KG1 (cell line): ENCODE measurements at places on chromosomes 12 and 14.

DNA sequence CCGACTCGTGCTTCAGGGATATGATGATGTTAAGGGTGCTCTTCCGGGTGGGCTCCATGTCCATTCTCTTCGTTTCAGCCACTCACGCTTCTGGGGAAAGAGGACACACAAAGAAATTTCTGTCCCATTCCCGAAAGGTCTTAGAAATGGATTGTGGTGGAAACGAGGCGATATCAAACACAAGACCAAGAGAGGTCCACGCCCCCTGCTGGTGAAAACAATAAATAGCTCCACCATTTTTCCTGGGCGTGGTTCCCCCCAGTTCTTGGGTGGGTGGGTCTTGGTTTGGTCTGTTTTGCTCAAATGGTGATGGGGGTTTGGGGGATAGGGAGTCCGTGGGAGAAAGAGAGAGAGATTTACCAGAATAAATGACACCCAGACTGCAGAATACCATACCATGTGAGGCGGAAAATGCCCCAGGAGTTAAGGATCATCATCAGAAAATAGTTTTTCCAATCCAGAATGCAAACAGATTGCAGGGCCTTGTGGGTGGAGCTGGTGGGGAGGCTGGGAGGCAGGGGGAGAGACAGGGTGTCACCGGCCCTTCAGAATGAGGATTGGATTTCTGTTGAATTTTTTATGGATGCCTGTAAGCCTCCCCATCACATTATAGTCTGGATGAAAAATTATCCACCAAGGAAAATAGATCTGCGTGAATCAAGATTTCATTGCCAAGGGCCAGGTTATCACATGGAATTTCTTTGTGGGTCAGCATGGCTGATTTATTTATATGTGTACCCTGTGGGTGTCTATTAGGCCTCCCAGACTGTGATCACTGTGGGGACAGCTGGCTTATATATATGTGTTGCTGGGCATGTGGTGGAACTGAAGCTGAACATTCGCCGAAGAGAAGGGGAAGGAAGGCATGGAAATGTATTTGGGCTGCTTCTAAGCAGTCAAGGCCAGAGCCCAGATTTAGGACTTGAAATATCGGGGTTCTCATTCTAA is 55.8 kb downstream of the SRRM4 start:
- no peak for DNase-seq

- no peak for DNase-seq
These were observed 2.3 kb downstream of the LAG3 start for GRCh38 chr12:6774499-6775062.

- no peak for DNase-seq
These were observed 119.9 kb upstream of the LHX5 start for GRCh38 chr12:113591480-113591974.

- DNase-seq = no peak
These were observed 191.5 kb upstream of the BTG1 start for GRCh38 chr12:92337128-92337527.

- no peak for DNase-seq
These were observed 92.6 kb downstream of the RPS29 start for GRCh38 chr14:49493557-49493956.

DNA sequence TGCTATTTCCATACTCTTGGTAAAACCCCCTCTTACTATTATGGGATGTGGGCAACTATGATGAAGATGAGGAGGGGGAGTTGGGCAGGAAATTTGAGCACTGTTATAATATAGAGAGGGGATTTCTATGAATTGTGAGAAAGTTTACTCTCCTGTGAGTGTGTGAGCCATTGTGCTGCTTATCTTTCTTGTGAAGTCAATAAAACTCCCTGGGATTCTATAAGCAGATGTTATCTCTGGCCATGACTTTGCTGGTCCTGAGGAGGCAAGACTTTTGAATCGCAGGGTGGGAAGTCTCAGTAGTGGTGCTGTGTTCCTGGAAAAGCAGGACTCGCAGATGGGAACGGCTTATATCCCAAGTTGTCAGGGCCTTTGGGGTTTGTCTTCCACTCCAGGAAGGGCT is 62.2 kb downstream of the EMP1 start:
- DNase-seq = no peak

- no peak for DNase-seq
These were observed 8.2 kb downstream of the DMAC2L start for GRCh38 chr14:50320283-50320682.

DNA sequence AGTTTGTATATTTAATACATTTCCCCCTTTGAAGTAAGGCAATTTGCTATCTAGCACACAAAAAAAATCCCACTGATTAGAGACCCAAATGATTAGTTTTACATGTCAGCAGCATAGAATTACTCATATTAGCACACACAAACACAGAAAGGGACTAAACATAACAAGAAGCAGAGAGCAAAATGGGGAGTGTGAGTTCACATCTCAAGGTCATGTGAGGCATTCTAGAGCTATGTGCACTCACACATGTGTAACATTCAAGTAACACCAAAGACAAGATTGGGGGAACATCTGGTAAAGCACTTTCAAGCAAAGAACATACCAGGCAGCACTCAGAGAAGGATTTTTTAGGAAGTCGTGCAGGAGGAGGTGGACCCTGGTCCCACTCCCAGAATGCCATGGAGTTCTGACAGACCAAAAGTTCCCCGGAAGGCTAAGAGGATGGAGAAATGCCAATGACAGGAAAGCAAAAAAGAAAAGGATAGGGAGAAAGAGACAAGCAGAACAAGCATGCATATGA is 105.8 kb upstream of the SINHCAF start:
- no peak for DNase-seq

DNA sequence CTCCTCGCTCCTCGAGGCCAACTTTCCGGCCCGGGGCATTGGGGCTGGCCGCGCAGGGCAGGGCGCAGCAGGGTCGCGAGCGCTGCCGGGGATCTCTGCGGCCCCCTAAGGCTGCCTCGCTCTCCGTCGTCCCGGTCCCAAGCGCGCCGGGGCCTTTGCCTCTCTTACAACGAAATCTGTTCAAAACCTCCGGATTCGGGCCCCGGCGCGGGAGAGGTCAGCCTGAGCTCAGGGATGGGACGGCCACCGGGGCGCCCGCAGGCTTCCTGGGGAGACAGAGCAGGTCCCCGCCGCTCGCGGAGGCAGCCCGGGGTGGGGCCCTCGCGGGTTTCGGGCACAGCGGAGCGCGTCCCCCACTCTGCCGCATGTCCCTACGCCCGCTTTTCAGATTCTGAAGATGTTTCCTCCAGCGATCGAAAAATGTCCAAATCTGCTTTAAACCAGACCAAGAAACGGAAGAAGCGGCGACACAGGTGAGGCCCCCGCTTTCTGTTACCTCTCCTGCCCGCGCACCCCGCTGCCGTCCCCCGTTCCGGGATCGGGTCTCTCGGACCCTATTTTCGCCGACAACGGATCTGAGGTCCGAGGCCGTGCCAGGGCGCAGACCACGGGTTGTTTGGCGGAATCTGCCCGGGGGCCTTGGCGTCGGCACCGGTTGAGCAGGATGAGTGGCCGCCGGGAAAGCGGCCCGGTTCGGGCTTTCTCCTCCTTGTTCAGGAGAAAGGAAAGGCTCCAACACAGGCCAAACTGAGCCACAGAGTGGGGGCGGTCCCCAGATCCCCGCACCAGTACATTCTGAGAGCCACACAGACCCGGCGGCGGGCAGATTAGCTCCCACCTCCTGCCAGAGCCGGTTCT is 1.8 kb downstream of the VSX2 start:
- DNase-seq = no peak

GRCh38 chr14:68343534-68344118 is 449.2 kb downstream of the ZFP36L1 start:
- no peak for DNase-seq
